CD4-positive, CD25-positive, alpha-beta regulatory T cell (primary cell): ENCODE measurements at places on chromosomes 2 and 18.
A peak's percentile ranks its signal among the peaks of the same experiment; 100 is the strongest.

- DNase-seq: no peak
Observed at GRCh38 chr2:134570676-134571075, 148.1 kb downstream of the TMEM163 start.

DNA sequence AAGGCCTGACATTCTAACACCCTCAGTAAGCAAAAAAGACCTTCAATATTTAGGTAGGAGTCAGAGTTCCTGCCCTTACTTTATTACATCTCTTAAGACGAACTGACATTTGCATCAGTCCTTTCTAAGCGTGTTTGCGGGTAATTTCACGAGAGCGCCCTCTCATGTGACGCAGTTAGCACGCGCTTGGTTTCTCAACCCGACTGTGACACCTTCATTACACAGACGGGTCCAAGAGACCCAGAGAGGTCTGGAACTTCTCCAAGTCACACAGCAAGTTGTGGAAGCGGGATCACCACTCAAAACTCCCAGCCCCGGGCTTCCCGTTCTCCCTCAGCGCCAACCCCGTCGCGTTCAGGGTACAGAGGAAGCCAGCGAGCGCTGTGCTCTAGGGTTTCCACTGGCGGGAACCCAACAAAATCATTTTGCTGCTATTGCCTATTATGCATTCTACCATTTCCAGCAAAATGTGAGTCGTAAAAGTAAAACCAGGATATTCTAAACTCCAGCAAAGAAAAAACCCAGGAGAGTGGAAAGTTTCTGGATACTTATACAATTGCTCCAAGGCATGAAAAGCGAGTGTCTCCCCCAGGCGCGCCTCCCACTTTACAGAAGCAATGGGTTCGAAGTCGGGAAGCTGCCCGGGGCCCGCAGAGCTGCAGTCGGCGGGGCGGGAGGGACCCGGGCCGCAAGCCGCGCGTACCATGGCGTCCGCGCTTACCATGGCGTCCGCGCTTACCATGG lies 601 bp downstream of the ENOSF1 start:
- DNase-seq: peak; percentile 49

- no peak for DNase-seq
Observed at GRCh38 chr2:122999258-122999657, 1025.8 kb upstream of the CNTNAP5 start.

- DNase-seq: peak; percentile 38
Observed at GRCh38 chr2:68901199-68901514, 30.0 kb upstream of the BMP10 start.

GRCh38 chr18:49161627-49162026 lies 210.9 kb upstream of the SMAD7 start:
- DNase-seq: peak; percentile 61

DNA sequence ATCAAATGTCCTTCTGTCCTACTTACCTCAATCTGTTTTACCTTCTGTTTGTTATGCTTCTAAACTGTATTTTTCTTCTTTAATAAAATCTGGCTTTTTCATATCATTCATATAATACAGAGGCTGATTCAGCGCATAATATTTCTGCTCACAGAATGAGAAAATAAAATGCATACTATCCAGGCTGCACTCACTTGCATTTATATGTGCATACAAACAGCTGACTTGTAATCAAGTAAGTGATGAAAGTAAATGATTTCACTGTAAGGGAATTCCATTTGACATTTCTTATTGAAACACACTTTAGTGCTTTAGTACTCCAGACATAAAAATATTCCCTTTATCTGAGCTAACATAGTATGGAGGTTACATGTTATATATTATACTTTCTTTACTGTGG lies 75.3 kb upstream of the PROKR1 start:
- DNase-seq: no peak

DNA sequence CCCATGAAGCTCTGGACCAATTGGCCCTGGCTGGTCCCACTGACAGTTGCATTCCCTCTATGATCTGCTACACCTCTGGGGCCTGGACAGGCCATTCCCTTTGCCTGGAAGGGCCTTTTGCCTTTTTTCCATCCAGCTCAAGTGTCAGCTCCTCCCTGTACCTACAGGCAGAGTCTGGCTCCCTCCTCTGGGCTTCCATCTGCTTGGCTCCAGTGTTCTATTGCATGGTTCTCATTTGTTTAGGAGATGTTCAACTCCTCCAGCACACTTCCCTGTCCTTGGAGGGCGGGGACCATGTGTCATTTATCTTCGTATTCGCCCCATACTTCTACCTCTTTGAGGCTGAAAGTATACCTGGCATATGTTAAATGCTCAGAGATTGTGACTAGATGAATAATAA lies 61.1 kb downstream of the PRKCE start:
- no peak for DNase-seq

- DNase-seq: no peak
Observed at GRCh38 chr2:99421469-99421868, 68.3 kb downstream of the REV1 start.
